ENCODE measurements at places on chromosomes 2 and 18.
A peak's percentile ranks its signal among the peaks of the same experiment; 100 is the strongest.

DNA sequence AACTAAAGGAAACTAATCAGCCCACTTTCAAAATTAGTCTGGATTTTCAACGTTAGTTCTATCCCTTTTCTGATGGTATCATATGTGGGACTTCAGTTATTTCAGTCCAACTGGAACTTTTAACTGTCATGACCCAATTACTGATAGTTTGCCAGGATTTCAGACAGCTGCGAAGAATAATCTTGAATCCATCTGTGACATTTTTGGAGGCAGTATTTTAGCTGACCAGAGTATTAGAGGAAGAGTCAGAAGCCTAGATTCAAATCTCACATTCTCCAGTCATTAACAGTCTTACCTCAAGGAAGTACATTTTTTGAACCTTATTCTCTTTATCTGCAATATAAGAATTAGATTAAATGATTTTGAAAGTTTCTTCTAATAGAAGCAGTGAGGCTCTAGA, 81.3 kb downstream of the PTRHD1 start:
- DNase-seq = no peak

- DNase-seq = no peak
These were observed 107.0 kb downstream of the FMNL2 start for GRCh38 chr2:152441961-152442360.

GRCh38 chr18:71168557-71169145, 879.8 kb downstream of the SOCS6 start:
- DNase-seq = no peak

- DNase-seq = no peak
These were observed 7.5 kb downstream of the PRLH start for GRCh38 chr2:237573721-237574415.

DNA sequence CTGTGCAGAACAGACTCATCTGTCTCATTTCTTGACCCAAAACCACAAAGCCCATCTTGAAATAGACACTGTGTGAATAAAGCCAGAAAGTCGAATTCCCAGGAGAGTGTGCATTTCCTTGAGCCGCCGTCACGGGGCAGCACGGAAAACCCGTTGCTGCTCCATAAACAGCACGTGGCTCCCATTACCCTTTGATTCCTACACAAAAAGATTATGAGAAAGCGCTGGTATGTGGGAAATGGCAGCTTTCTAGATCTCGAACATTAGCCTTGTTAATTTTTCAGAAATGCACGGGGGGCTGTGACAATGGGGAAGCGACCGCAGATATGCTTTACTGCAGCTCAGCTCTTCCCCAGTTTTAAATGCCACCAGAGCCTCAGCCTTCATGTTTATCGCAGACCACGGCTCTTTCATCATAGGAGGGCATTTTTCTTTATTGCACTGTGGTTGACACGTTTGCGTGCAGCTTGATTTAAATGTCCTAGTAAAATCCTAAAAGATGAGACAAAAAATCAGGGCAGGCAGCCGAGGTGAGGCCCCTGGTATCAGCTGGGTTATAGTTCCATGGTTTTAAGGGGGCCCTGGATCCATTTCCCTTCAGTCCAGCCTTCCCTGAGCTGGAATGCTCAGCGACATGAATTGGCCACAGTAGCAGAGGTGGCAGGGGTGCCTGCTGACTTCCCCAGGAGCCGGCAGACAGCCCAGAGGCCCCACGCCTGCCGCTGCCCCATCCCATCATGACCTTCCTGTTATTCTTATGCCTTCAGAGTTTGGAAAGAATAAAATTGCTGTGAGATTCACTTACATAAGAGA, 249.3 kb downstream of the NDUFA10 start:
- no peak for DNase-seq

GRCh38 chr2:169116327-169116726, 47.0 kb downstream of the DHRS9 start:
- no peak for DNase-seq

DNA sequence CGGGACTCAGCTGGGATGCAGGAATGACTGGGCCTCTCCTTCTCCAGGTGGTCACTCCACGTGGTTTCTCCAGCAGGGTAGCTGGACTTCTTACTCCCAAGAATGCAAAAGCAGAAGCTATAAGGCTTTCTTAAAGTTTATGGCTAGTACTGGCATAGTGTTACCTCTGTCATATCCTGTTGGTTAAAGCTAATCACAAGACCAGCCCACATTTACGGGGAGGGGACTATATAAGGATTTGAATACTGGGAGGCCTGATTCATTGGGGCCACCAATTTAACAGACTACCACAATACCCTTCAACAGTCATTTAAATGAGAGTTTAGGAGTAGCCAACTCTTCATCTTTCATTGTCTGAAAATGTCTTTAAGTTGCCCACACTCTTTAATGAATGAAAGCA, 94.4 kb upstream of the TSPYL6 start:
- no peak for DNase-seq

DNA sequence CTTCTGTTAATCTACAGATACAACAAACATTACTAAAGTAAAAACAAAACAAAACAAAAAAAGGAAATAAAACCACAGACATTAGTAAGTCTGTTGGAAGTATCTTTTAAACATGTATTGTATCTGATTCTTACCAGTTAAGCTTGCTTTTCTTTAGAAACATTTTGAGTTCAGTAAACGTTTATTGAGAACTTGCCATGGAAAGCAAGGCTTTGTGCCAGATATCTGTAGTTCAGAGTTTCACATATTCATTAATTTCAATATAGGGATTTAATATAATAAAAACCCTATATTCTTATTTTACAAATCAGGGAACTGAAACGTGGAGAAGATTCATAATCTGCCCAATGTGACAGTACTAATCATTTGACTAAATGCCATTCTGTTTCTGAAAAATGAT, 1101.0 kb upstream of the GYPC start:
- DNase-seq = no peak

DNA sequence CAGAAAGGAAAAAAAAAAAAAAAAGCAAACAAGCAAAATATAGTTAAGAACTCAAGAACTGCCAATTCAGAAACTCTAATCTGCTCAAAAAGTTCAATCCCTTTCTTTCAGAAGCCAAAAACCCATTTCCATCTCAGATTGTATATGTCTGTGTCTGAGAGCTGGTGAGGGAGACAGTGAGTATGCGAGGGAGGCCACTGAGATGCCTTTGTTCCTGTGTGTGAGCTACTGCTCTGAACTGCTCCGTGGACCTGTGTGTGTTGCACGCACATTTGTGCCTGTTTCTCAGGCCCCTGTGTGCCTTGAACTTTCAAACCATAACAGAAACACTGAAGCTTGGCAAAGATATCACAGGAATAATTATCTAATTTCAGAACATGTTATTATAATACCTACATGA, 2.5 kb upstream of the PKDCC start:
- no peak for DNase-seq

- DNase-seq = peak; percentile 44
These were observed 21.2 kb downstream of the MRPL33 start for GRCh38 chr2:27792759-27793158.

GRCh38 chr18:35680139-35680551, 98.6 kb downstream of the GALNT1 start:
- DNase-seq = no peak

GRCh38 chr2:238947920-238948710, 100.2 kb downstream of the TWIST2 start:
- DNase-seq = peak; percentile 87

DNA sequence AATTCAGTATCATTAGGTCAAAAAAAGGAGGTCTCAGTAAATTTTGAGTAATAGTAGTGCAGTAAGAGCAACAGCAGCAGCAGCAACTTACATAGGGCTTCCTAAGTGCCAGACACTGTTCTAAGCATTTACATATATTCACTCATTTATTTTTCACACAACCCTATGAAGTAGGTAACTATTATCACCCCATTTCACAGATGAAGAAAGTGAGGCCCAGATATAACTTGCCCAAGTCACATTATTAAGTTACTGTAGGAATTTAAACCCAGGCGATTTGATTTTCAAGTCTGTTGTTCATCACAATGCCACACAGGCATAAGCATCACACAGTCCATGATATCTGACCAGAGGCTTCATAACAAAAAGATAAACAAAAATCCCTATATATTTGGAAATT, 90.2 kb upstream of the DTNB start:
- no peak for DNase-seq

- no peak for DNase-seq
These were observed 280.3 kb upstream of the ATP5MC3 start for GRCh38 chr2:175461839-175462238.

DNA sequence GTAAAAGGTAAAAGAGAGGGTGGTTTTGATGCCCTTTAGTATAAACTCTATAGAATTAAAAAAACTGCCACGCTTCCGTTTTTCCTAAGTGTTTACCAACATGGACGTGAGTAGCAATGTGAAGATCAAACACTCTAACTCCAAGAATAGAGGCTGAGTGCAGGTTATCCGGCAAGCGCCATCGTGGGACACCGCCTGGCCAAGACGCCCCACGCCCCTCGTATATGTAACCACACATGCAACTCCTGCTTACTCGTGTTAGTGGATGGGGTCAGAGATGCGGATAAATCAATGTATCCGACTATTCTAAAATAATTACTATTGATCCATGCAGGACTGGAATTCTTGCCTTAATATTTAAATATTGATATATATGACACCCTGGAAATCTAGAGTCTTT, 741.3 kb downstream of the GALR1 start:
- DNase-seq = no peak

DNA sequence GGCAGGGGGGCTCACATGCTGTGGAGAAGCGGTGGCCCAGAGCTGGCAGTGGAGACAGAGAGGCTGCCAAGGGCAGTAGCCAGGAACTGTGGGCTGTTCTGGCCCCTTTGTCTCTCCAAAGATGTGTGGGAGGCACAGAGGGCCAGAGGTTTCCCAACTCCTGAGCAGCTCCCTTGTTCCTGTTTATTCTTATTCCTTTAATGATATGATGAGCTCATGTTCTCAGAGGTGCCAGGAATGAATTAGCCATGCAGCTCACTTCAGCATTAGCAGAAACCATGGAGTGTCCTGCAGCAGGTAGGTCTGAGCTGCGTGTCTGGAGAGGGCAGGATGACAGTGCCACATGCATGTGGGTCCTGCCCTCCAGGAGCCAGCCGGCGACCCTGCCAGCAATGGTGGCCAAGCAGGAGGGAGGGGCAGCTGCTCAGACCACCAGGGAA, 77.9 kb upstream of the FZD7 start:
- peak; percentile 85 for DNase-seq

Data from MG63 (cell line).